ENCODE measurements at places on chromosomes 5 and 9. TPM values are rescaled to one million over a fixed set of nuclear protein-coding genes. Genes with fewer than 3 reads are reported as not detected.

- no peak overlapping the region for H3K27ac ChIP-seq
- no peaks in the 10 kb centered on the region for H3K36me3 ChIP-seq
- H3K4me1 ChIP-seq, result no peaks in the 10 kb centered on the region
These were observed 43.1 kb upstream of the FCN2 start for GRCh38 chr9:134837529-134837928.

DNA sequence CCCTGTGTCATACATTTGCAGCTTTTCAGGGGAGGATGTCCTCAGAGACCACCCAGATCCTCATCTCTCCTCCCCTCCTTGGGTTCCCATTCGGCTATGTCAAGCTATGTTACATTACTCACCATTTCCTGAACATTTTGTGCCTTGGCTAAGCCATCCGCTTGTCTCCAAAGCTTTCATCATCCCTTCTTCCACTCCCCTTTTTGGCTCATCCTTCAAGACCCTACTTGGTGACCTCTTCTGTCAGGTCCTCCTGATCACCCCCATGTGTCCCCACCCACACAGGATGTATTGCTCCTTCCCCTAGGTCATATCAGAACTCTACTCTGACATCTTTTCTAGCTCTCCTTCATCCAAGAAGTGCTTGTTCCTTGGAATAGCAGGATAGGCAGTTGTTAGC is 81.8 kb downstream of the BOD1 start:
- no peak for DNase-seq
- no peaks in the 10 kb centered on the region for H3K4me1 ChIP-seq
- peaks cover 20% of the 10 kb centered on the region for H3K27me3 ChIP-seq
- no peaks in the 10 kb centered on the region for H3K36me3 ChIP-seq
- H3K27ac ChIP-seq, result no peak overlapping the region

DNA sequence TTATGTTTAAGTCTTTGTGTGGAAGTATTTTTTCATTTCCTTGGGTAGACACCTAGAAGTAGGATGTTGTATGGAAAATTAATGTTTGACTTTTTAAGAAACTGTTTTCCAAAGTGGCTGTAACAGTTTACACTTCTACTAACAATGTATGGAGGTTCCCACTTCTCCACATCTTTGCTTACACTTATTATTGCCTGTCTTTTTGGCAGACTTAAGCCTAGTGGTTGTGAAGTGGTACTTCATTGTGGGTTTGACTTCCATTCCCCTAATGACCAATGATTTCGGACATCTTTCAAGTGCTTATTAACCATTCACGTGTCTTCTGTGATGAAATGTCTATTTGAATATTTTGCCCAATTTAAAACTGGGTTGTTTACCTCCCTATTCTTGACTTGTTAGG is 91.5 kb upstream of the CDKN2B start:
- H3K36me3 ChIP-seq, result no peaks in the 10 kb centered on the region
- peaks cover 13% of the 10 kb centered on the region for H3K4me1 ChIP-seq
- H3K27ac ChIP-seq, result no peak overlapping the region
- H3K4me3 ChIP-seq, result no peak overlapping the region
- peaks cover 7% of the 10 kb centered on the region for H3K27me3 ChIP-seq

- H3K4me3 ChIP-seq, result no peak overlapping the region
- H3K27me3 ChIP-seq, result no peaks in the 10 kb centered on the region
- H3K36me3 ChIP-seq, result no peaks in the 10 kb centered on the region
- no peak for DNase-seq
- no peaks in the 10 kb centered on the region for H3K4me1 ChIP-seq
These were observed 614.1 kb upstream of the CDH9 start for GRCh38 chr5:27652505-27652904.

DNA sequence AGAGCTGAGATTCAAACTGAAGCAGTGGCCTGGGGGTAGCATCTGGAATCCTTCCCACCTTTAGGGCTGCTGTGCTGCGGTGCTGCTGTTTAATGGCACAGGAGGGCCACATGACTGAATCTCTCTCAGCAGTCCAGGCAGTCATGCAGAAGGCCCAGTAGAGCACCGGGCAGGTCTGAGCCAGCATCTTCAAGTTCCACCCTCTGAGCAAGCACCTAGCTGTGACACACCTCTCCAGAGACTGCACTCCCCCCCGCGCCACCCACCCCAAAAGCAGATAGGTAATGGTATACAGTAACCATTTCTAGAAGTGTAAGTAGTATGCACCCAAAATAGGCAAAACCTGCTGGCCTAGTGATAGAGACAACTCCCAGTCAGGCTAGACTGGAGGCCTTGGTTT is 8.2 kb downstream of the IL4 start:
- no peaks in the 10 kb centered on the region for H3K36me3 ChIP-seq
- DNase-seq, result no peak
- H3K27ac ChIP-seq, result no peak overlapping the region
- peaks cover 24% of the 10 kb centered on the region for H3K4me1 ChIP-seq
- no peaks in the 10 kb centered on the region for H3K27me3 ChIP-seq
- no peak overlapping the region for H3K4me3 ChIP-seq

- no peak for DNase-seq
- H3K27me3 ChIP-seq, result peaks cover 8% of the 10 kb centered on the region
These were observed 64.2 kb downstream of the MRPL36 start for GRCh38 chr5:1735320-1735970.

GRCh38 chr9:124251605-124252378 is 6.0 kb upstream of the NEK6 start:
- H3K27ac ChIP-seq, result no peak overlapping the region
- no peaks in the 10 kb centered on the region for H3K36me3 ChIP-seq
- DNase-seq, result no peak

DNA sequence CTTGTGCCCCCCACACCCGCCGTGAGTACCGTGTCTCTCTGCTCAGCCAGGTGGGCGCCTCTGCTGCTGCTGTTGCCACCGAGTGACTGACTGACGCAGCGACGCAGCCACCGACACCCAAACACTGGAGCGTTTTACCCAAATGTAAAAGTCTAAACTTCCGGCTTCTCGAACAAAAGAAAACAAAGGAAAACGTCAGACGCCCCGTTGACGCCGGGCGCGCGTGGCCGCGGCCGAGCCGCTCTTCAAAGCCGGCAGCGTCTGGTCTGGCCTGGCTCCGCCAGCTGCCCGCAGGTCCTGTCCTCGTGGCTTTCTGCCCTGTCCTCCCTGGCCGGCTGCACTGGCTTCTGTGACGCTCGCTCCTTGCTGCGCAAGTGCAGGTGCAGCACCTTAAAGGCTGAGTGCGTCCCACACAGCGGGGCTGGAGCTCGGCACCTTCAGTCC is 41.4 kb upstream of the CLPTM1L start:
- peaks cover 2% of the 10 kb centered on the region for H3K36me3 ChIP-seq
- peak; percentile 57 for DNase-seq
- H3K4me1 ChIP-seq, result peaks cover 23% of the 10 kb centered on the region
- peak overlapping the region; percentile 96 for H3K4me3 ChIP-seq

GRCh38 chr9:69385581-69386033 is 60.6 kb downstream of the ENTREP1 start:
- no peak overlapping the region for H3K4me3 ChIP-seq
- H3K4me1 ChIP-seq, result no peaks in the 10 kb centered on the region
- H3K27me3 ChIP-seq, result peaks cover 16% of the 10 kb centered on the region
- DNase-seq, result no peak
- no peak overlapping the region for H3K27ac ChIP-seq

GRCh38 chr9:7405924-7406604 is 393.5 kb downstream of the DMAC1 start:
- H3K27ac ChIP-seq, result no peak overlapping the region
- H3K36me3 ChIP-seq, result no peaks in the 10 kb centered on the region
- H3K4me3 ChIP-seq, result no peak overlapping the region
- no peaks in the 10 kb centered on the region for H3K4me1 ChIP-seq
- DNase-seq, result no peak

DNA sequence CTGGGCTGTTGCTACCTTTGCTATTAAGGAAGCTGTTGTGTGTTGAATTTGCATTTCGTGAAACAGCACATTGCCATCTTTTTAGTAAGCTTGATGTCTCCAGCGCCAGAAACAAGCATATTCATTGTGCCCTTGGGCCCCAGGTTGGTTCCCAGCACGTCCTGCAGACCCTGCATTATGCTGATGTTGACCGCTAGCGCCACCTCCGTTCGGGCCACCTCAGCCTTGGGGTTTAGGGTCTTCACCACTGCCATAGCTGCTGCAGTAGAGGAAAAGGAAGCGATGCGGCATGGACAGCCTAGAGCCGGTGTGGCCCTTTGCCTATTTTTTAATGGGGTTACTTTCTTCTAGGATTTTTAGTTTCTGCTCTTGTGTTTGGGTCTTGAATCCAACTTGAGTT is 23.8 kb upstream of the OTULIN start:
- no peaks in the 10 kb centered on the region for H3K4me1 ChIP-seq
- no peak overlapping the region for H3K27ac ChIP-seq
- H3K36me3 ChIP-seq, result no peaks in the 10 kb centered on the region
- no peak overlapping the region for H3K4me3 ChIP-seq

- peak overlapping the region; percentile 85 for H3K4me3 ChIP-seq
- DNase-seq, result no peak
These were observed 19.8 kb downstream of the JADE2 start for GRCh38 chr5:134545070-134545868.

- no peak for DNase-seq
- peaks cover 4% of the 10 kb centered on the region for H3K4me1 ChIP-seq
- H3K27me3 ChIP-seq, result peaks cover 48% of the 10 kb centered on the region
- no peaks in the 10 kb centered on the region for H3K36me3 ChIP-seq
- H3K4me3 ChIP-seq, result no peak overlapping the region
These were observed 16.8 kb downstream of the CFAP77 start for GRCh38 chr9:132426639-132427414.

GRCh38 chr5:56693220-56693579 is 122.1 kb upstream of the MAP3K1 start:
- H3K36me3 ChIP-seq, result no peaks in the 10 kb centered on the region
- peak overlapping the region; percentile 61 for H3K27ac ChIP-seq
- DNase-seq, result no peak
- H3K4me3 ChIP-seq, result no peak overlapping the region
- no peaks in the 10 kb centered on the region for H3K27me3 ChIP-seq

DNA sequence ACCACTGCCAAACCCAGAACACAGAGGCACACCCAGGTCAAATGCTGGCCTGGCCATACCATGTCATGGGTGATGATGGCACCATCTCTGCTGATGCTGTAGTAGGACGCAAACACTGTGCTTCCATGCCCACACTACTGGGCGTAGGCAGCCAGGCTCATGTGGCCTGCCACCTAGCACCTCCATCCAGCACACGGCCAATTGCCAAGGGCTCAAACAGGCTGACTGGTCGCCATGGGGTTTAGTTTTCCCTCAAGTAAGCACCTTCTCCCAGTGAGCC is 39.4 kb downstream of the BICD2 start:
- no peak overlapping the region for H3K27ac ChIP-seq
- no peak overlapping the region for H3K4me3 ChIP-seq
- H3K4me1 ChIP-seq, result peaks cover 94% of the 10 kb centered on the region
- no peaks in the 10 kb centered on the region for H3K27me3 ChIP-seq
- peaks cover 66% of the 10 kb centered on the region for H3K36me3 ChIP-seq

Gene FAT2
- total RNA-seq, result 0.02 TPM

Gene ALDH1A1
- total RNA-seq, result not detected

Gene FBXO38
- 62.8 TPM for total RNA-seq

Gene CD14
- total RNA-seq, result 1.2 TPM

Gene SLC34A1
- total RNA-seq, result not detected

Gene C8G
- total RNA-seq, result 0.69 TPM
